Stimulated activated CD4-positive, alpha-beta T cell treated with anti-CD3 and anti-CD28 coated beads, Interleukin-4, amount 100 ng/mL, for 1 hour (primary cell): ENCODE measurements at places on chromosomes 4 and X.

DNA sequence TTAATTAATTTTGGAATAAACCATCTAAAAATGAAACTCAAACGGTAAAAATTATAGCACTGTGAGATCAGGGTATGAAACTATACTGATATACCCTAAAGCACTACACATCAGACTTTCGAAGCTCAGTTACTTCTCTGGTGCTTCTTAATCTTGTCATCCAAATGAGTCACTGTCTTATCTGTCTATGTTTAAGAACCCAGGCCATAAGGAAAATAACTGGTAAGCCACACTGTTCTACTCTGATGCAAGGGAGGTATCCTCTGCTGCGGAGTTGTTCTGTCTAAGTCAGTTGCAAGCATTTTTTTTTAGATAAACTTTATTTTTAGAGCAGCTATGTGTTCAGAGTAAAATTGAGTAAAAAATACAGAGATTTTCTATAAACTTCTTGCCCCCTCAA, 830.8 kb upstream of the POU3F4 start:
- no peak for DNase-seq

DNA sequence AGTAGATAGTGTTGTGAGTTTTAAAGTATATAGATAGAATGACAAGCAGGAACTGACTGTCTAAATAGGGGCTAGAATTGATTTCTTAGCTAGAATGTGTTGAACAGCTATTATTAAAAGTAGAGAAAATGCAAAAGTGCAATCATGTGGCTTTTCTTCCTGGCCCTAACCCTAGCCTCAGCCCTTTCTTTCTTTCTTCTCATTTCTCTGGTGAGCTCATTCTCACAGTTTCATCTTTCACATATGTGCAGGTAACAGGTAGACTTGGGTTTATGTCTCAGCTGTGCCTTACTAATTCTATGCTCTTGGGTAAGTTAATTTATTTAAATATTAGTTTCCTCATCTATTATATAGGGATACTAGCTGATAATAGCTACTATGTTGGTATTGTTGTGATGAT, 24.9 kb downstream of the FGF2 start:
- no peak for DNase-seq

DNA sequence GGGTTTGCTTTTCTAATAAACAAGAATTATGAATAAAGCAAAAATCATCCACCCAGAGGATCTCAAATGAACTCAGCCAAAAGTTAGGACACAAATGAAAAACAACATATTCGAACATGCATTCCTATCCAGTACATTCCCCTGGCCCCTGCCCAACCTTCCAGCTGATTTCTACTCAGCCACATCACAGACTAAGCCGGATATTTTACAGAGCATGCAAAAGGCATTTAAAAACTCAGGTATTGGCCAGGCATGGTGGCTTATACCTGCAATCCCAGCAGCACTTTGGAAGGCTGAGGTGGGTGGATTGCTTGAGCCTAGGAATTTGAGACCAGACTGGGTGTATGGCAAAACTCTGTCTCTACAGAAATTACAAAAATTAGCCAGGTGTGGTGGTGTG, 54.6 kb downstream of the RELL1 start:
- DNase-seq = no peak

GRCh38 chrX:136920001-136920400, 39.5 kb upstream of the RBMX start:
- DNase-seq = no peak

GRCh38 chr4:112057470-112057869, 87.8 kb upstream of the FAM241A start:
- no peak for DNase-seq

DNA sequence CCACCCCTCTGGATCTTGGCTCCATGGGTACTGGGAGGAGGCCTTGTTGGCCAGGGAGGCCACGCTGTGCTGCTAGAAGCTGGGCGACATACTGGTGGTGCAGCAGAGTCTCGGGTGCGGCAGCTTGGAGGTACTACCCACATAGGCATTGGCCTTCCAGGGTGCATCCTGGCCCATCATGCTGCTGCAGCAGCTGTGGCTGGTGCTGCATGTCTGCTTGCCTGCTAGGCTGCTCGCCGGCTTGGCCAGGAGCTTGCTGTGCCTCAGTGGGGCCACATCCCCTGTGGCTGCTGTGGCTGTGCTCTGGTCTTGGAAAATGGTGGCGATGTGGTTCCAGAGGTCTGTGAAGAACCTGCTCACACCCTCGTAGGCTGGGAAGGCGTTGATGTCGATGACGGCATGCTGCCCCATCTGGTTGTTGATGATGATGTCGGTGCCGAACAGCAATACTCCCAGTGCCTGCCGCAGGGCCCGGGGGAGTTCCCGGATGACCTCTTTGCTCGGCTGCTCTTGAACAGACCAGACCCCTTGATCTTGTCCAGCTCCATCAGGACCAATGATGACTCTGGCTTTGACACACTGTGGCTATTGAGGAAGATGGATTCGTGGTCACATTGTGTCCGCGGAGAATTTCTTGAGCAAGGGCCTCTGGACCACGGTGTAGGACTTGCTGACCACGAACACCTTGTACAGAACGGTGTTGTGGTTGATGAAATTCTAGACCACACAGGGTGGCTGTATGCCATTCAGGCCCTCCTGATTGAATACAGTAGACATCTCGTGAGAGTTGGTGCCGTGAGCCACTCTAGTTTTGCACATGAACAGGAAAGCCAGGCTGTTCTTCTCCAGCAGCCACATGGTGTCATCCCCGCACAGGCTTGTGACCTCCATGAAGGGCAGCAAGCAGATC, 11.8 kb downstream of the RBM10 start:
- no peak for DNase-seq

DNA sequence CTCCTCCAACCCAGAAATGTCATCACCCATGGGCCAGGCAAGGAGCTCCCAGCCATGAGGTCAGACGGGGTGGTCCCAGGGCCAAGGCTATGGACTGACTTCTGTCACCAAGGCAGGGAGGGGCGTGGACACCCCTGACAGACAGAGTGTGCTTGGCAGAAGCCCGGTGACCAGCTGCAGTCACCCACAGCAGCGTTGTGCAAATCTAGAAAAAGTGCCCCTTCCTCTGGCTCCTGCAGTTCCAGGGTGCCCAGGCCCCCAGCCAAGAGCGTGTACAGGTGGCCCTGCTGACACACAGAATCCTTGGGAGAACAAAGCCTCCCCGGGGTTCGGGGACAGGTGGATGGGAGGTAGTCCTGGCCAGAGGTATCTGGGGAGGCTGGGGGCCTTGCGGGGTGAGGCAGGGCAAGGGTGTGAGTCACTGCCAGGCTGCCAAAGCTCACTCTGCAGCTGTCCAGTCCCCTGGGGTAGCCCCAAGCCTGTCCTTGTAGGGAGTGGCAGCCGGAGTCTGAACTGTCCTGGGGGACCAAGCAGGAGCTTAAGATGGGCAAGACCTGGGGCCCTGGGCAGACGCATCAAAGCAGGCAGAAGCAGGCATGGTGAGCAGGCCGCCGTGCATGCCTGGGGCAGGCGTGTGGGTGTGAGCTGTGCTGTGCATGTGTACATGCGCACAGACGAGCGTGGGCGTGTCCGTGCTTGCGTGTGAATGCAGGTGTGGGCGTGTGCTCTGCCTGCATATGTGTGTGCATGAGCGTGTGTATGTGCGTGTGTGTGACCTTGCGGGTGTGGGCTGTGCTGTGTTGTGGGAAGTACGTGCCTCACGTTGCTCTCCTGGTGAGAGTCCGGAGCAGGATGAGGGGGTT, 3.3 kb downstream of the MYL5 start:
- DNase-seq = peak; percentile 54
